ENCODE measurements at places on chromosomes 6 and 20.
A peak's percentile ranks its signal among the peaks of the same experiment; 100 is the strongest.

DNA sequence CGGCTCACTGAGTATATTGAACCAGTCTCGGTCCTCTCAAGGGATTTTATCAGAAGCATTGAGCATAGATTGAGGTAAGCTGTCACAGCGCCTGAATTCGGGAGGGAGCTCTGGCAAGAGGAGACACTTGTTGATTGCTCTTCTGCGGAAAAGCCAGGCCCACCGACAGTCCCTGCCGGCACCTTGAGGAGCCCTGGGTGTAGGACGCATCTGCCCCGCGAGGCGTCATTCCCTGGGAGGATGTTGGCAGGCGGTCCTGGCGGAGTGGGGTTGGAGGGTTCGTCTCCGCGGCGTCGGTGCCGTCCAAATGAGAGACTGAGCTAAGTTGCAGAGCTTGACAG is 843 bp downstream of the FBXO9 start:
- peak; percentile 43 for DNase-seq

GRCh38 chr6:97110626-97111025 is 172.4 kb downstream of the MMS22L start:
- no peak for DNase-seq

GRCh38 chr20:51583073-51583472 is 40.6 kb upstream of the NFATC2 start:
- DNase-seq, result no peak

DNA sequence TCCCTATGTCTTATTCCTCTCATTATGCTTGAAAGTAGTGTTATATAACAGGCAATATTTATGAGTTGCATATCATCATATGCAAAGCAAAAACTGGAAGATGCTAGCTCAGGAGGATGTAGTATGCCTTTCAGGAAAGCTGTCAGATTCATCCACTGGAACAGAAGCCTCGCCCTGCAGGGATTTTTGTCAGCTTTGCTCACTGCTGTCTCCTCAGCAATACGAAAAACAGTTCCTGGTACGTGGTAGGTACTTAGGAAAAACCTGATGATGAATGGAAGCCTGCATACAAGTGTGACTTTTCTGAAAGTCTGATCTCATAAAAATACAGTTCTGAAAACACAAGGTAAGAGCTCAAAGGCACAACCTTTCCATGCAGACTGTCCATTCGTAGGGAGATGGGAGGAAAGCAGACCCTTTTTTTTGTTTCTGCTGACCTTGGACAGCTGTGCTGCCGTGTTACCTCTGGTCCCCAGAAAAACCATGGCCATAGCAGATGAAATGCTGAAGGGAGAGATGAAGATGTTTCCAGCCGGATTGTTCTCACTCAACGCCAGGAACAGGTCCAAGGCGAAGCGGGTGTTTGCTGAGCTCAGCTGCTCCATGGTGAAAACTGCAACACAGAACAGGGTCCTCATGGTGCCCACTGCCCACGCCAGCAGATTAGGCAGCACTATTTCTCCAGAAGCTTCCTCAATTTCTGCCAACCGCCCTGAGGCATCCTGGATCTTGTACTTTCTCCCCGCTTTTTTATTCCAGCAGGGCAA is 1.5 kb downstream of the SERPINB1 start:
- no peak for DNase-seq

DNA sequence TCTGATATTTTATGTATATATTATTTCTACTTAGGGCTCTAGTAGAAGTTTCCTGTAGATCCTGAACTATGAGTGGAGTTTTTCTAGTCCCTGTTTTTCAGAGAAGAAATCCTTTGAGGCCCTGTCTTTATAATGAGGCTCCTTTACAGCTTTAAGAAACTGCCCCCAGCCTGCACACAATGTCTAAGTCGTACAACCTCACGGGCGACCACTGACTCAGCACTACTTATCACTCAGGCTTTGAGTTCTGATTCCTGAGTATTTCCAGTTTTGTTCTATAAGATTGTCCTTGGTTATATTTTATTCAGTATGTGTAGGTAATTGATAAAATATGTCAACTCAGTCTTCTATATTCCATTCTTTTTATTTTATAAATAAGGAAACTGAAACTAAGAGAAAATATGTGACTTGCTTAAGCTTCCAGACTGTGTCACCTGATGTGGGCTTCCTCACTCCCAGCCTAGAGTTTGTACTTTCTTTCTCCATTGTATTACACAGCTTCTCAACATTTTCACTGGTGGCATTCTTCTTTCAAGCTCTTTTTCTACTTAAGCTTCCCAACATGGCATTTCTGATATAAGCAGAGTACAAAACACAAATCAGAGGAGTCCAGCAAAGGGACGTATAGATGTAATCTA is 167.0 kb downstream of the TBX18 start:
- no peak for DNase-seq

- no peak for DNase-seq
These were observed 55.5 kb downstream of the TTI1 start for GRCh38 chr20:37977786-37978185.

DNA sequence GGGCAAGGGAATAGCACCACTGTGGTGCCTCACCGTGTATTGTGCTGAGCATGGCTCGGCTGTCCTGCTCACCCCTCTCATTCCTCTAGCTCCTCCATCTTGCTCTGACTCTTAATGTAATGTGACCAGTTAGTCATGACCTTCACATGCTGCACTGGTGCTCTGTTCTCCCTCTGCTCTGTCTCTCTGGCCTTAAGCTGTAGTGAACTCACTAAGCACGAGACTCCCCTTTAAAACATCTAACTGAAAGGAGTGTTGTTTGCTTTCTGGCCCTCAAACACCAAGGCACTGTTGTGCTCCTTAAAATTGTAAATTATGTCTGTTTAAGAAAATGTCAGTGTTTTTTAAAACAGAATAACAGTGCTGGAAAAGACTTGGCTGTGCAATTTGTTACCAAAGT is 140.4 kb downstream of the HDGFL1 start:
- DNase-seq, result no peak

GRCh38 chr20:1015181-1015580 is 13.1 kb upstream of the RSPO4 start:
- no peak for DNase-seq

GRCh38 chr6:79863566-79863965 is 83.8 kb downstream of the ELOVL4 start:
- DNase-seq, result no peak
